Stimulated activated CD4-positive, alpha-beta T cell treated with anti-CD3 and anti-CD28 coated beads, TNF-alpha, amount 100 ng/mL, for 48 hours (primary cell): ENCODE measurements at places on chromosomes 3 and 15.

DNA sequence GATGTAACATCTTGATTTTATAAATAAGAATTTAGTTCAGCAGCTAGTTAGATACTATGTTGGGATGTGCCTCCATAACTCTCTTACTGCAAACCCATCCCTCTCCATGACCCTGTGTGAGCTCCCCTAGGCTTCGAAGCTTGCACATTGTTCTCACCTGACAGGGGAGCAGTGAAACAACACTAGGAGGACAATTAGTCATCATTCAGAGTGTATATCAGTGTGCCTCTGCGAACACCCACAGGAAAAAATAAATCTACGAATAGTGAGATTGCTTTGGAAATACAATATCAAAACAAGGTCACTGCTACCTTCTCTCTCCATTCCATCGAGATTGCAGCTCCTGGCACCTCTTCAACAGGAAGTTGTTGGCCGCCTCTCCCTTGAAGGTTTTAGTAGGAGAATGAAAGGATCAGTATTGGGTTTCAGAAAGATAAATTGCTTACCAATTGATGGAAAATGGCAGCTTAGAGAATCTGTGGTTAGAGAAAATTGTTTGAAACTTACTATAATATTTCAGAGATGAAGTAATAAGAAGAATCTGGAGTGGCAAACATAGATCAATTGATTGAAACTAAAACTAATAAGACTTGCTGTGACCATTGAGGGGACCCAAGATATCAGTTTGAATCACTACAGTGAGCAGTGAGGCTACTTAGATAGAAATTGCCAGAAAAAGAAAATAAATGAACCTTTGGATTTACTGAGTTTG, 103.2 kb downstream of the CHL1 start:
- DNase-seq, result no peak

DNA sequence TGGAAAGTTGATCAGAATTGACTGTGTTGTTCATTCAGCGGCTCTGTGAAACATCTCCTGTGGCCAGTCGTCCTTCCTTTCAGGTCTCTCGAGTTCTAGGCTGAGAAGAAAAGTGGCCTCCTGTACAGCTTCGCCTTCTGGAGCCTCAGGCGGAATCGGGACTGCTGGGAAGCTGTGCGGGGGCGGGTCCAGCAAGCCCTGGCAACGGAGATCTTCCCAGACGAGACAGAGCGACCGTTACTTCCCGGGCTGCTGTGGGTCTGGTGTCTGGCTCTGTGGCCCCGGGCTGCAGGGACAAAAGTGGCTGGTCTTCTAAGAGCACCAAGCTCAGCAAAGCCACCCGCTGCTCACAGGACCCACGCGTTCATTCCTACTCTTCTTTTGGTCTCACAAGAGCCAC, 88.6 kb upstream of the CACNA2D3 start:
- DNase-seq, result no peak

- no peak for DNase-seq
Observed at GRCh38 chr15:85306946-85307686, 73.3 kb upstream of the AKAP13 start.

- DNase-seq, result no peak
Observed at GRCh38 chr3:187946981-187947380, 201.7 kb upstream of the BCL6 start.

DNA sequence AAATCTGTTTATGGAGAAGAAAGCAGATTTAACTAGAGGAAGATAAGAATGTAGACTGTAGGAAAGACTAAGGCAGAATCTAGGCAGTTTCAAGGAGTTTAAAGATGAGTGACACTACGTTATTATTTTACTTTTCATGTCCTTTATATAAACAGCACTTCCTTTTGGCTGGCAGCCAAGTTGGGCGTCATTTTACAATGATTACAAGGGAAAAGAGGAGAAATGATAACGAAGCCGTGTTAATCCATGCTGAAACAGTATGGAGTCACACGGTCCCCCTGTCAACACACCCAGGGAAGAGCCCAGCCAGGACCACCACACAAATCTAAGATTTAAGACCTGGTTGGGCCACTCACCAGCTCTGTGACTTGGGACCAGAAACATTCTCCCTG, 83.7 kb upstream of the NEO1 start:
- no peak for DNase-seq

DNA sequence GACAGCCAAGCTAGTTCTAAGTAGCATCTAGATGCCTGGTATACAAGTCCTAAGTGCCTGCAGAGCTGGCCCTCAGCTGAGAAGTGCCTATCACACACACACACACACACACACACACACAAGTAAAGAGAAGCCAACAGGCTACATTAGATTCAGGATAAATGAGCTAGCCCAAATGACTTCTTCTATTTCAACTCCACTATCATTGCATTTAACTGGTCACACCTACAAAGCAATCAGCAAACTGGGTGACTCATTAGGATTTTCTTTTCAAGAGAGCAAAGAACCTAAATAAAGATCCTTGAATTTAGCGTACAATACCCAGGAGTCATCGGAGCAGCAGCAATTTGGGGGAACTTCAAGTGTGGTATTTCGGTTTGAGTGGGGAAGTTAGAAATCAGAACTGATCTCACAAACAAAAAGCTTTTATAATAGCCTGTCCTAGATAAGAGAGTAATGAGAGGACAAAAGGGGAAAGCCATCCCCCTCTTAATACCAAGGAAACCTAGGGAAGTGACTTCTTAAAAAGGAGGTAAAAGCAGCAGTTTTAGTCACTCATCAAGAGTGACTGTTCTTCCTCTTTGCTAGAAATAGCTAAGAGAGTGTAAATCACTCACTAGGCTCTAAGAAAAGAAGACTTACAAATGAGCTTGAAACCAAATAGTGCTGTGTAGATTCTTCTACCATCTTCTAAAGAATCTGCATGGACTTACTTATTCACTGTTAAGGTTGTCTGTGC, 112.7 kb downstream of the TNIK start:
- no peak for DNase-seq

GRCh38 chr3:59056706-59057105, 6.9 kb upstream of the CFAP20DC start:
- DNase-seq, result no peak

GRCh38 chr15:48712546-48712945, 67.0 kb upstream of the FBN1 start:
- DNase-seq, result no peak

DNA sequence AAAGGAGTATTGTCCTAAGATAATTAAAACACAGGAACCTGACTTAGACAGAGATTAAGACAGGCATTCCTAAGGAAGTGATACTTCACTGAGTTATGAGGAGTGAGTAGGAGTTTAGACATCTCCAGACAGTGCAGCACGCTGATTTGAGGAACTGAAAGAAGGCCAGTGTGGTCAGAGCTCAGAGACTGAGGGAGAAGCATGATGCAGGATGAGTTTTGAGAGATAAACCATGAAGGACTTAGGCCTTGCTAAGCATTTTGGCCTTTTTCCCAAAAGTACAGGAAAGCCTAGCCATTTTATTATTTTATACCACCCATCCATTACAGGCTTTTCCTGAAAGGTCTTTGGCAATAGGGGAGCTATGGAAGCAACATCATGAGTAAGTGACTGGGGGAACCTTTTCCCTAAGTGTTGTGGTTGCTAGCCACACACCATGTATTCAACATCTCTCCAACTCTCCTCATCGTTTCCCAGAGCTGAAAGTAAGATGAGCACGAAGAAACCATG, 375.6 kb upstream of the TPRG1 start:
- DNase-seq, result no peak

DNA sequence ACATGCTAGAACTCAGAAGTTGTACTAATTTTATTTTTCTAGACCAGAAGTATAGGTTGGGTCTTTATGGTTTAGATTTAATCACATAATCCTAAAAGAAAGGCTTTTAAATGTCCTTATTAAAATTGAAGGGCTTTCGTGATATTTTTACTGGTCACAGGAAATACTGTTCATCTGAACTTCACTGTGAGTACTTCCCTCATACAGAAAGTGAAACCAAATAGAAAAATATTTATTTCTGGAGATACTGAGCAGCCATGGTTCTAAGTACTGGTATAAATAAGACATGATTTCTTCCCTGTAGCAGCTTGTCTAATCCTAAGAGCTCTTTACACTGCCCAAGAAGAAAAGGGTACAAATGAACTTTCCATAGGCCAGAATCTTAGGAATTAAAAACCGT, 2.0 kb downstream of the SNRK start:
- DNase-seq, result no peak

DNA sequence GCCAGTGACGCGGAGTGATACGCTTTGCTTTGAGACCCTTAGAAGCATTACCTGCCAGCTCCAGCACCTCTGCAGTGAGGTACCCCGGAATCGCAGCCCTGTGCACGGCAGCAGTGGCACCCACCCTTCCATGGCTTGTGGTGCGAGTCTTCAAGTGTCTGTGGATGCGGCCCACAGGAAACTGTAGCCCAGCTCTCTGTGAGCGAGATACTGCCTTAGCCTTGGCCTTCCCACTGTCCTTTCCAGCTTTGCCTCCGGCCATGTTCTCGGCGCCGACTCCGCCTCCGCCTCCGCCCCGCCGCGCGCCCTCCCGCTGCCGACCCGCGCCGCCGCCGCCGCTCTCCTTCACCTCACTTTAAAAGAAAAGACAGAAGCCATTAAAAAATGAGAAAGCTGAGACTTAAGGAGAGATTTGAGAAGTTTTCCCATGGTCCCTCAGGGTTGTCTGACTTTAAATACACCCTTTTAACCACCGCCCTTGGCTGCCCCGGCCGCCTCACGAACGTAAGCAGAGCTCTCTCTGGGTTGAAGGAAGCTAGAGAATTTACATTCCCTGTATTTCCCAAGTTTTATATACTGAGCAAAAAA, 78.5 kb upstream of the FAM174B start:
- no peak for DNase-seq

GRCh38 chr3:60246361-60246760, 1004.9 kb downstream of the FHIT start:
- no peak for DNase-seq

DNA sequence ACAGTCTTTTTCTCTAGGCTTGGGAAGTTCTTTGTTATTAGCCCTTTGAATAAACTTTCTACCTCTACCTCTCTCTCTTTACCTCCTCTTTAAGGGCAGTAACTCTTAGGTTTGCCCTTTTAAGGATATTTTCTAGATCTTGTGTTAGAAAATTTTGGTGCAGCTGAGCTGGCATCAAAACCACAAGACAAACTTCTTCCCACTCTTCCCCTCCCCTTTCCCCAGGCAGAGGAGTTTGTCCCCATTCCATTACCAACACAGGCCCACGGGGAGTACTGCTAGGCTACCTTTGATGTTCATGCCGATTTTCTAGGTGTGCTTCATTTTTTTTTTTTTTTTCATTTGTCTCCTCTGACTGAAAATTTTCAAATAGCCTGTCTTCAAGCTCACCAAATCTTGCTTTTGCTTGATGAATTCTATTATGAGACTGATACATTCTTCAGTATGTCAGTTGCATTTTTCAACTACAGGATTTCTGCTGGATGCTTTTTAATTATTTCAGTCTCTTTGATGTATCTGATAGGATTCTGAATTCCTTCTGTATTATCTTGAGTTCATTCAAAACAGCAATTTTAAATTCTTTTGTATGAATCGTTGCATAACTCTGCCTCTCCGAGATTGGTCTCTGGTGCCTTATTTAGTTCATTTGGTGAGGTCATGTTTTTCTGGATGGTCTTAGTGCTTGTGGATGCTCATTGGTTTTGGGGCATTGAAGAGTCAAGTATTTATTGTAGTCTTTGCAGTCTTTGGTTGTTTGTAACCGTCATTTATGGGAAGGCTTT, 112.0 kb downstream of the UBE2E2 start:
- DNase-seq, result no peak

GRCh38 chr3:80213086-80213485, 445.3 kb upstream of the ROBO1 start:
- no peak for DNase-seq

GRCh38 chr15:80620141-80620540, 75.0 kb upstream of the ABHD17C start:
- DNase-seq, result no peak

DNA sequence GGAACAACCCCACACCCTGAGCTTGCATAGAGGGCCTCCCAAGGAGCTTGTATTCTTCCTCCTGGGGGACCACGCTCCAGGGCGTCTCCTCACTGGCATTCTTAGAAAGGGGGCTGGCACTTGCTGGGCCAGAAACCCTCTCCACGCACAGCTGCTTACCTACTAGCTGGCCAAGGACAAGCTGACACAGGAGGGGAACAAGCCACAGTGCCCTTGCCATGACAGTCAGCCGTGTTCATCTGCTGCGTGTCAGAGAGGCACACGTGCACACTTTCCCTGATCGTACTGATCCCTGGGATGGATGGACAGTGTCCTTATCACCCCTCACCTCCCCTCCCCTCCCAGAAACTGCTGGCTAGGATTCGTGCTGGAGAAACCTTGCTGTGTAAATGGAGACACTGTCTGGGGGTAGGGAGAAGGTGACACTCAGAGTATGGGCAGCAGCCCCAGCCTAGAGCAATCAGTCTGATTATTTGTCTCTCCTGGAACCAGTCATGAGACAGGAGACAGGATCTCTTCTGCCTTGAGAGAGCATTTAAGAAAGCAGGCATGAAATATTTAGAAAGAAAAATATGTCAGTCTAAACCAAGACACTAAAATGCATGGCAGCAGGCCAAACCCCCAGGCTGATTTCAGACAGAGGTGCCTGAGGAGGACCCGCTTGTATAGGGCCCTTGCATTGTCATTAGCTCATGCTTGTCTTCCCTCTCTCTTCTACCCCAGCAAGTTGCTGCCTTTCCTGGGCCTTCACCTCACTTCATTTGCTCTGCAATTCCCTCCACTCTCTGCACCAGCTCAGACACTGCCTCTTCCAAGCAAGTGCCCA, 311.8 kb upstream of the TRIM42 start:
- DNase-seq, result no peak

GRCh38 chr3:46921041-46921440, 43.5 kb downstream of the PTH1R start:
- DNase-seq, result no peak

DNA sequence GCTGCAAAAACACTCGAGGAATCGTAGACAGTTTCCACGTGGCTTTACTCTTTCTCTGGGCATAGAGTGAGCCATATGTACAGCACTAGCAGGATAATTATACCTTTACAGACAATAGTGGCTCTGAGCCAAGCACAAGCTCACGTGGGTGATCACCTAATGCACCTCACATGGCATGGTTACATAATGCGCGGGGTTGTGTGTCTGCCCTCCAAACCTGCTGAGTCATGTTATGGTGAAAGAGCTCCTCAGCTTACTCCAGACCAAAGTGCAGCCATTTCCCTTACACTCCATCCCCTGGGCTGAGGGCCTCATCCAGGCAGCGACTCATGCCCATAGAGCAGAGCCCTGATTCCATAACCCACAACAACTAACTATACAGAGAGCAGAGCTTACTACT, 1458.4 kb upstream of the CADM2 start:
- no peak for DNase-seq

DNA sequence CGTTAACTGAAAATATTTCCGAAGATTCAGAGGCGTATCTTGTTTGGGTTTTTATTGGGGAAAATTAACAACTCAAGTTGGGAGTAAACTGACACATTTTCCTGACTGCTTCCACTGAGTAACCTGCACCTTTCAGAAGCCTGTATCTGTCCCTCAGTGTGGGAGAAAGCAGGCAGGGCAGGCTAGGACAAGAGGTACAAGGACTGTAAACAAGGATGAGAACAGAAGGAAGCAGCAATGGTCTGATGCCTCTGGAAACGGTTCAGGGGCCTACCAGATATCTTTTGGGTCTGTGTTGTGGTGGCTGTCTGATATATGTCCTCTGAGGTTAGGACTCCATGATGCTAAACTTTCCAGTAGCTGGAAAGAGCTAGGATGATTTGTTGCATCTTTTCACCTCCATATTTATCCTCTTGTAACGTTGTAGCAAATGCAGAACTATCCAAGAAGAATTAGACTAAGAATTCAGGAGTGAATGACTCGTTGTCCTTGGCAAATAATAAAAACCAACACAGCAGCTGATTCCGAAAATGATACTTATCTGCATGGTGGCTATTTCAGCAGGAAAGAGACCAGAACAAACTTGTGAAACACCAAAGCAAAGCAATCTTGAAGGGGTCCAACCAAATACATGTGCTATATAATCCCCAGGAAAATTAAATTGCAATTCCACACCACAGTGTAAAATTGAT, 195.9 kb upstream of the ICE2 start:
- DNase-seq, result no peak
